ENCODE measurements at places on chromosomes 6 and 20.

GRCh38 chr6:137084865-137085617, 40.3 kb upstream of the IL20RA start:
- no peak for DNase-seq

DNA sequence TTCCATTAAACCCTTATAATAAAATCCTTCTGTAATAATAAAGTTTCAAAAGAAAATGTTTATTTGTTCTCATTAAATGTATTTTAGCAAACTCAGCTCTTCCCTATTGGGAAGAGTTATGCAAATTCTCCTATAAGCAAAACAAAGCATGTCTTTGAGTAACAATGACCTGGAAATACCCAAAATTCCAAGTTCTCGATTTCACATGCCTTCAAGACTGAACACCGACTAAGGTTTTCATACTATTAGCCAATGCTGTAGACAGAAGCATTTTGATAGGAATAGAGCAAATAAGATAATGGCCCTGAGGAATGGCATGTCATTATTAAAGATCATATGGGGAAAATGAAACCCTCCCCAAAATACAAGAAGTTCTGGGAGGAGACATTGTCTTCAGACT, 3.8 kb downstream of the IL17A start:
- DNase-seq = no peak

GRCh38 chr20:33490934-33491656, 1.2 kb downstream of the CBFA2T2 start:
- DNase-seq = no peak

- DNase-seq = no peak
Measured at GRCh38 chr20:37457921-37458320, 63.1 kb upstream of the NNAT start.

GRCh38 chr6:26194329-26194701, 107.1 kb downstream of the HFE start:
- DNase-seq = no peak

DNA sequence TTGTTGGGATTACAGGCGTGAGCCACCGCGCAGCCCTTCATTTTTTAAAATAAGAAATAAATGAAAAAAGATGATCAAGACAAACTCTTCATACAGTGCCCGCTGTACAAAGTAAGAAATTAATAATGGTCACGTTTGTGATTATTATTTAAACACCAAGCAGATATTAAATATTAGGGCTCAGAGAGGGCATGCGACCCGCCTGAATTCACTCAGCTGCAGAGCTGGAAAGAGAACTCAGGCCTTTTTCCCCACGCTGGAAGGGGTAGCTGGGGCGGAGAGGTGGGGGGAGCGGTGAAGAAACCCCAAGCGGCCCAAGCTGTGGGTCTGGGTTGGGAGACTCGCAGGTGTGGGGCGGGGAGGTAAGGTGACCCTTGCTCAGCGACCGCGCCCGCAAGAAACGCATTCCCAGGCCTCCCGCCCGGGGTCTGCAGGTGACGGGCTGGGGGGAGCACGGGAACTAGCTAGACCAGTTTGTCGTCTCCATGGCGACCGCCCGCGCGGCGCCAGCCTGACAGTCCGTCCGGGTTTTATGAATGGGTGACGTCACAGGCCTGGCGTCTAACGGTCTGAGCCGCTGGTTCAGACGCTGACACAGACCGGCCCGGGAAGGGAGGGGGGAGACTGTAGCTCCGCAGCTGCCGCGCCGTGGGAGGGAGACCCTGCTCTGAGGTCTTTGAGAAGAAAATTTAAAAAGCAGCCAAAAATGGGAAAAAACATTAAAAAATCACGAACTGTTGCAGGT, 1.1 kb upstream of the ID1 start:
- DNase-seq = peak; percentile 37

- no peak for DNase-seq
Measured at GRCh38 chr6:19754686-19755085, 82.5 kb upstream of the ID4 start.

- DNase-seq = no peak
Measured at GRCh38 chr6:83952830-83953229, 80.7 kb upstream of the MRAP2 start.

All from stimulated activated CD4-positive, alpha-beta T cell treated with anti-CD3 and anti-CD28 coated beads, Interleukin-1b, Interleukin-23, amount 100 ng/mL, for 4 hours (primary cell).